Adipose tissue (tissue), 3 donors: ENCODE measurements at places on chromosomes 7 and 10. TPM values are rescaled to one million over a fixed set of nuclear protein-coding genes. Genes with fewer than 3 reads are reported as not detected.

The SEC31B gene
- 9.5 TPM for polyA plus RNA-seq

The SFTPA1 gene
- 0.52 TPM for polyA plus RNA-seq

The SPACDR gene
- 0.28 TPM for polyA plus RNA-seq

The KBTBD2 gene
- 26.9 TPM for polyA plus RNA-seq

The ELN gene
- 49.6 TPM for polyA plus RNA-seq

The NODAL gene
- 0.04 TPM for polyA plus RNA-seq

The MRPL32 gene
- 58.3 TPM for polyA plus RNA-seq

The SAMD9L gene
- 4.9 TPM for polyA plus RNA-seq

The CUZD1 gene
- 4,010 TPM for polyA plus RNA-seq

The ACBD7 gene
- polyA plus RNA-seq = 0.07 TPM

The ZNF365 gene
- polyA plus RNA-seq = 0.11 TPM

The CARD11 gene
- 0.85 TPM for polyA plus RNA-seq

The PRSS37 gene
- polyA plus RNA-seq = not detected

The FFAR4 gene
- 1.3 TPM for polyA plus RNA-seq

The ELAPOR2 gene
- polyA plus RNA-seq = 2.1 TPM

The FRMD4A gene
- 22.2 TPM for polyA plus RNA-seq

The CALML3 gene
- polyA plus RNA-seq = 0.22 TPM

The TMEM243 gene
- 36.7 TPM for polyA plus RNA-seq

The MRLN gene
- 2.3 TPM for polyA plus RNA-seq

The MOGAT3 gene
- not detected for polyA plus RNA-seq

The WIPF3 gene
- polyA plus RNA-seq = 1.2 TPM

The ANKRD22 gene
- 3.2 TPM for polyA plus RNA-seq

The ENTPD1 gene
- polyA plus RNA-seq = 7.2 TPM

The ABHD11 gene
- 23.7 TPM for polyA plus RNA-seq
